RWPE2 (cell line): ENCODE measurements at places on chromosomes 1 and 21.
A peak's percentile ranks its signal among the peaks of the same experiment; 100 is the strongest.

DNA sequence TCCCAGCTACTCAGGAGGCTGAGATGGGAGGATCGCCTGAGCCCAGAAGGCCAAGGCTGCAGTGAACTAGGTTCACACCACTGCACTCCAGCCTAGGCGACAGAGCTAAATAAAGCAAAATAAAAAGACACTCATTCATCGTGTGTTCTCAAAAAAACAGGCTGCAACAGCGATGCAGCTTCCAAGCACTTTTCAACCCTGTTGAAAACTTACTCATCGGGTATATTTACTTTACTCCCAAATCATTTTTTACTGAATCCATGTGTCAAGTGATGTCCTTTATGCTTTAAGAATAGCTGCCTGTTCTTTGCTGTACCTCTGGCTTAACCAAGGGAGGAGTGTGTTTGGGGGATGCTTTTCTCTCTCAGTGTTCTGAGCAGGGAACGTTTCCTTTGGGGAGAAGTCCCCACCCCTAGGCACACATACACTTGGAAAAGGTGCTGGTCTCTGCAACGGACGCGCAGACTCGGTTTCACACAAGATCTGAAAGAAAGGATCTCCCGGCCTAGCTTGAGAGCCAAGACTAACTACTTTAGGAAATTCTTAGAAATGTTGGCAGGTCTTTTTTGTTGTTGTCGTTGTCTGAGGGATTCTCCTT, 1.4 kb downstream of the MAP1LC3C start:
- H3K4me3 ChIP-seq, result no peak overlapping the region
- no peak overlapping the region for H3K27ac ChIP-seq
- H3K4me1 ChIP-seq, result no peaks in the 10 kb centered on the region
- DNase-seq, result no peak
- H3K27me3 ChIP-seq, result no peaks in the 10 kb centered on the region

- H3K27ac ChIP-seq, result peak overlapping the region; percentile 44
- DNase-seq, result no peak
- peaks cover 38% of the 10 kb centered on the region for H3K4me1 ChIP-seq
- H3K36me3 ChIP-seq, result no peaks in the 10 kb centered on the region
- H3K27me3 ChIP-seq, result no peaks in the 10 kb centered on the region
These were observed 7.2 kb upstream of the GNG12 start for GRCh38 chr1:67840449-67840848.

DNA sequence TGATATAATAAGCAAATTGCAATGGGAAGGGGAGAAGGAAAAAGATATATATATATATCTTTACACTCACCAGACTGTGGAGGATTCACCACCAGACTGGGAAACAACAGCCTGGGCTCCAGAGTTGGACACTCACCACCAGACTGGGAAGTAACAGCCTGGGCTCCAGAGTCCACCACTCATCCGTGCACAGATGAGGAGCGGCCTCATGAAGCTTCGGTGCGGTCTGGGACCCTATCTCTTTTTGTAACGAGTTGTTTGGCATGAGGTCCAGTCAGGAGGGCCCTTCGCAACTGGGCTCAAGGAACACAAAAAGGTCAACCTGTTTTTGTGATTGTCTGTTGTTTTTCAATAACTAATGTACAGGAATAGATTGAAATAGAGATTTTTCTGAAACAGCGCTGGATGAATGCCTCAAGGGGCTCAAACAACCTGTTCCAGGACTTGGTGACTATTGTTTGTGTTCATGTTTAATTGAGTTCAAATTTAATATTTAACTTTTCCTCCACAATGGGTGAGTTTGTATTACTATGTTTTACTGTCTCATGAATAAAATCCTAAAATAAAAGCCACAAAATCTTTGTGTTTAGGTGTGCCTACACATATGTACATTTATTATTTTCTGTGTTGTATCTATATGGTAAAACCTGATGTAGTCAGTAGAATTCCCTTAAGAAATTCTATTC, 40.1 kb downstream of the S100A10 start:
- H3K4me1 ChIP-seq, result no peaks in the 10 kb centered on the region
- no peaks in the 10 kb centered on the region for H3K27me3 ChIP-seq
- H3K36me3 ChIP-seq, result no peaks in the 10 kb centered on the region
- no peak overlapping the region for H3K4me3 ChIP-seq
- H3K27ac ChIP-seq, result no peak overlapping the region

DNA sequence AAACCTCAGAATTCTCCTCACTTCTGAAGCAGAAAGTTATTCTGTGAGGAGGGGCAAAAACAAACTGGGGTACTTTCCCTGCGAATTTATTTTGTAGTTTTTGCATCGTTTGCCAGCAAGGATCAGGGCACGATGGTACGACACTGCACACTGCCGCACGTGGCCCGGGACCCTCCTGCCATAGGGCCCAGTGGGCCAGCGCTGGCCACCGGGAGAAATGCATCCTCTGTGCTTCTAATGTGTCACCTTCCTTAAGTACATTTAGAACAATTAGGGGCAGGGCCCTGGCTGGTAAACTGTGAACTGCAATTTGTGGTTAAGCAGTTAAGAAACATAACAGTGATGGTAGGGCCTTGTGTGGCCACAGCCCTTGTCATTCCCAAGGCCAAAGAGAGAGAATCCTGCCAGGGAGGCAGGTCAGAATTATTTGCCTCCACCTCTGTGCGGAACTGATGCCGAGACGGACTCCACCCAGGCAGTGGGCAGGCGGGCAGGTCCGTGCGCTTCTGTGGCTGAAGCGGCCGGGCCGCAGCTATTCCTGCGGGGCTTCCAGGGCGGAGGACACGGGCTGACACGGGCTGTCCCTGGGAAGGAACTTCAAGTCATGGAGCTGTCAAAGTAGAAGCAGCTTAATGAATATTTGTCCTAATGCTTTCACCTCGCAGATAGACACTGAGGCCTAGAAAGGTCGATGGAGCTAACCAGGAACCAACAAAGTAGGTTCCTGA, 12.5 kb downstream of the GPR137B start:
- H3K36me3 ChIP-seq, result no peaks in the 10 kb centered on the region
- no peak overlapping the region for H3K27ac ChIP-seq
- H3K4me3 ChIP-seq, result no peak overlapping the region
- H3K27me3 ChIP-seq, result no peaks in the 10 kb centered on the region

DNA sequence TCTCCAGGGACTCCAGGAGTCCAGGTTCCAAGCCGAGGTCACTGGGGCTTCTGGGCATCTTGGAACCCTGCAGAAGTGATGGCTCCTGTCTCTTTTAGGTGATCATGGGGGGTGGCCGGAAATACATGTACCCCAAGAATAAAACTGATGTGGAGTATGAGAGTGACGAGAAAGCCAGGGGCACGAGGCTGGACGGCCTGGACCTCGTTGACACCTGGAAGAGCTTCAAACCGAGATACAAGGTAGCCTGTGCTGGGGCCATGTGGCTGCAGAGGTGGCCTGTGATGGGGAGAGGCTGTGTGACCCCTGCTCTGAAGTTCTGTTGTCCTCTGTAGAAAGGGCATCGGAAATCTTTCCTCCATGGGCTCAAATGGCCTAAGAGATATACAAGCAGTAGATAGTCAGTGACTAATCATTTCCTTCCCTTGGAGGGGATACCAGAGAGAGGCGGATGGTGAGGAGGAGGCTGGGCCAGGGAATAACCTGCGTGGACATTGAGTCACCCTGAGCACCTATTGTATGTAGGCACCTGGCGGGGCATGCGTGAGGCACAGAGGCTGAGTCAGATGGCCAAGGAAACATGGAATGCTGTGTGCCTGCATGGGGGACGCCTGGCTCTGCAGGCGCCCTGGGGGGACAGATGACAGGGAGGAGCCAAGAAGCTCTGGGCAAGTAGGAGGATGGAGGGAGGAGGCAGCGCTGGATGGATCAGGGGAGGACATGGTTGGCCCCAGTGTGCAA, 59.0 kb downstream of the ALPL start:
- no peak for DNase-seq
- no peaks in the 10 kb centered on the region for H3K27me3 ChIP-seq
- H3K27ac ChIP-seq, result no peak overlapping the region

DNA sequence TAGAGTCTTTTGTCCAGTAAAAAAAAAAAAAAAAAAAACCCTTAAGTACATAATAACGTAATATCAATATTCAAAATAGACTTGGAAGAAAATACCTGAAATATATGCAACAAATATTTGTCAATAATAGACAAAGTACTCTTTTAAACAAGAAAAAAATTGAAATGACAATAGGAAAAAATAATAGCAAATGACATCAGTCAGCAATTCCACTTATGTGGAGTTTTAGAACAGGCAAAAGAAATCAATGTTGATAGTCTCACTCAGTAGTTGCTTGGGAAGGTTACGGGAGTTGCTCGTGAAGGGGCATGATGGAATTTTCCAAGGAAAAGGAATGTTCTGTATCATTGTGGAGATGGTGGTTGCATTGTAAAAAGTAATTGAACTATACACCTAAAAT, 16.9 kb downstream of the LYPLAL1 start:
- H3K27ac ChIP-seq, result no peak overlapping the region
- no peak for DNase-seq
- no peaks in the 10 kb centered on the region for H3K4me1 ChIP-seq
- no peaks in the 10 kb centered on the region for H3K27me3 ChIP-seq
- no peak overlapping the region for H3K4me3 ChIP-seq

DNA sequence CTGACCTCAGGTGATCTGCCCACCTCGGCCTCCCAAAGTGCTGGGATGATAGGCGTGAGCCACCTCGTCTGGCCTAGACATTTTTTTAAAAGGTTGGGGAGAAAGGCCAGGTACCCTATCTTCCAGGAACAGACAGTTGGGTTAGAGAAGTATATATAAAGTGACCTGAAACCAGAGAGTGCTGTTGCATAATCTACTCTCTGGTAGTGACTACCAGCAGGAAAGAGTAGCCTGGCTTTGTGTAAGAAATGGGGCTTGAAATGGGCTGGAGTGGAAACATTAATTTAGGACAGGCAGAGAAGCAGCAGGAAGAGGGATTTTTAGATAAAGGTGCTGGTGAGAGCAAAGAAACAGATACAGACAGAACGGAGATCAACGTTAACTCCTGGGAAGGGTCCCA, 125.8 kb upstream of the HOOK1 start:
- H3K4me1 ChIP-seq, result no peaks in the 10 kb centered on the region
- no peak overlapping the region for H3K27ac ChIP-seq
- H3K27me3 ChIP-seq, result no peaks in the 10 kb centered on the region
- H3K36me3 ChIP-seq, result no peaks in the 10 kb centered on the region
- H3K4me3 ChIP-seq, result no peak overlapping the region
- no peak for DNase-seq

DNA sequence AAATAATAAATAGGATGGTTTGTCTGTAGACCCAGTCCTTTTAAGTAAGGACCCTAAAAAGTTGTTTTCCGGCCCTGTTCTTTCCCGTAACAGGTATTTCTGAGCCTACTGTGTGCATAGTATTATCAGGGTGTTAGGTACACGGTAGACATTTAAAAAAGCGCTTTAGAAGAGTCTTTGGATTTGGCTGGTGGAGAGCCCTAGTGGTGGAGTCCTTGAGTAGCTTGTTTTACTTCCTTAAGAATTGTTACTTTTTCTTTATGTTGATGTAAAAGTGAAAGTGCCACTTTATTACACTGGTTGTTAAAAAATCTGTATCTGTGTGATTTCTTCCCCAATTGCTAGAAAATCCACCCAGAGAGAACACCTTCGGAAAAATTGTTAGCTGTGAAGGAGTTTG, 36.8 kb downstream of the SMYD2 start:
- no peaks in the 10 kb centered on the region for H3K4me1 ChIP-seq
- no peak for DNase-seq
- no peaks in the 10 kb centered on the region for H3K27me3 ChIP-seq

DNA sequence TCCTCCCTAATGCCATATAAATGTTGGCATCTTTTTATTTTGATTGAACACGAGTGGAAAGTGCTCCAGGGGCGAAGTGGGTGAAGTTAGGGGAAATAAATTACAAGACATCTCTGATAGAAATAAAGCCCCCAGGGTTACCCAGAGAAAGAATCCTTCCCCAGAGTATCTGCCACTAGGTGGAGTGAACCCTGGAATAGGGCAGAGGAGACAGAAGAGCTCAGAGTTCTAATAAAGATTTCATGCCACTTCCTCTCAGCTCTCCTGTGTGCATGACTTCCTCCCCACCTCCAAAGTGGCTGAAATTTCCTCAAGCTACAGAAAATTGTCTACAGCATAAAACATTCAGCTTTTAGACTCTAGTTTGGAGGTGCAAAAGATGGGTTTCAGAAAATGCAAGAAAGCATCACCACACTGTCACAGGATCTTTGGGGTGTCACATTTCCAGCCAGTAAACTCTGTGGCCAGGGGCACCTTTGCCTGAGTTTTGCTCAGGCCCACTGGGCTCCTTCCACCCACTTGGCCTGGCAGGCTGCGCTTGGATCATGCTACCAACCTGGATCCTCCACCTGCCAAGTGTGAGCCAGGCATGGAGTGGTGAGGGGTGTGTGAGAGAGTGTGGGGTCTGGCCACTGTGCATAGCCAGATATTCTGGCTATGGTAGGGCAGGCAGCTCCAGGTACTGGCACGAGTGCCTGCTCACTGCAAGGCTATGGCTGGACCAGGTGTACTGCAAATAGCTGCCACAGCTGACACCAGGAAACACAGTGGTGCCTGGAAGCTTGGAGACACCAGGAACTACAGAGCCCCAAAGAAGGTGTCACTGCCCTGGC, 208.8 kb upstream of the USP25 start:
- H3K4me3 ChIP-seq, result no peak overlapping the region
- no peaks in the 10 kb centered on the region for H3K36me3 ChIP-seq
- H3K27me3 ChIP-seq, result no peaks in the 10 kb centered on the region
- DNase-seq, result no peak
- H3K27ac ChIP-seq, result no peak overlapping the region

DNA sequence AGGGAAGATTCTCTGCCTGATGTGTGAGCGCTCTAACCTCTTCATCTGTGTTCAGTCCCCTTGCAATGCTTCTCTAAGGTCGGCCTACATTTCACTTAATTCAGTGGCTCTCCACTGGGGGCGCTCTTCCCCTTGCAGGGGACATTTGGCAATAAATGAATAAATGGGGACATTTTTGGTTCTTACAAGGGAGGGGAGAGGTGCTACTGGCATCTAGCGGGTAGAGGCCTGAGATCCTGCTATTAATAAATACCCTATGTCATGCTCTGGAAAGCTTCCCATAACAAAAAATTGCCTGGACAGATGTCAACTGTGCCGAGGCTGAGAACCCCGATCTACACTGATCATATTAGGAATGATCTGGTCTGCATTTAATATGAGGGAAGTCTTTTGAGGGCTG, 25.9 kb upstream of the DNAJC11 start:
- no peak overlapping the region for H3K27ac ChIP-seq
- H3K36me3 ChIP-seq, result no peaks in the 10 kb centered on the region
- no peaks in the 10 kb centered on the region for H3K27me3 ChIP-seq

DNA sequence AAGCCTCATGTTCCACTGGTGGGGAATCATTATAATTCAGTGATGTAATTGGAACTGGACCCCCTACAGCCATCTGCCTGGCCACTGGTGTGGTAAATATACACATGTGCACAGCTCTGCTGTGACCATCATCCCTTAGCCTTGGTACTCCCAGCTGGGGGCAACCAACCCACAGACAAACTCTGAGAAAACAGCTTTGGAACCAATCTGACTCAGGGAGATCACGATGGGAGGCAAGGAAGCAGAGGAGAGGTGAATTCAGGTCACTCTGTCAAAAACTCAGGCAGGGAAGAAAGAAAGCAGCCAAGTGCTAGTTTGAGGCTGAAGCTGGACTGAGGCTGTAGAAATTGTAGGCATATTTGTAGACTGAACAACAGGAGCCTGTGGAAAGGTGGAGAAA, 197.8 kb upstream of the GALNT2 start:
- H3K27me3 ChIP-seq, result no peaks in the 10 kb centered on the region
- no peaks in the 10 kb centered on the region for H3K4me1 ChIP-seq
- no peaks in the 10 kb centered on the region for H3K36me3 ChIP-seq
- no peak overlapping the region for H3K4me3 ChIP-seq
- no peak overlapping the region for H3K27ac ChIP-seq
- no peak for DNase-seq

GRCh38 chr1:201728731-201729130, 100.2 kb upstream of the IPO9 start:
- H3K27ac ChIP-seq, result no peak overlapping the region
- H3K27me3 ChIP-seq, result no peaks in the 10 kb centered on the region
- no peaks in the 10 kb centered on the region for H3K36me3 ChIP-seq
- H3K4me1 ChIP-seq, result peaks cover 3% of the 10 kb centered on the region
- H3K4me3 ChIP-seq, result no peak overlapping the region
- DNase-seq, result no peak
